ENCODE measurements at places on chromosomes 7 and 10.

GRCh38 chr7:46022397-46022796 lies 101.3 kb upstream of the IGFBP3 start:
- DNase-seq, result no peak

DNA sequence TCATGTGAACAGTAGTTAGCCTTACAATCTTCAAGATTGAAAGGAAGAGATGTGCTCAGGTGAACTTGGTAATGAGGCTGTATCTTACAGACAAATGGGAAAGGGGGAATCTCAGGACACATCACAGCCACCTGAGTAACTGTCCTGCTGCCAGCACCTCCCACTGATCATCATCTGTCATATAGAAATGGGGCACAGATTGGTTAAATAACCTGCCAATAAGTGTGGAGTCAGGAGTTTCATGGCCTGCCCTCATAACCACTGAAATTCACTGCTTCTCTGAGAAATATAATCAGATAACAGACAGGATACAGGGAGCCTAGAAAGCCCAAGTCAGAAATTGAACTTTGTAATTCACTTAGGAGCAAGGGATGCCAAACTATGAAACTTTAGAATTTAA lies 64.9 kb upstream of the TAS2R16 start:
- DNase-seq, result no peak

GRCh38 chr10:124158592-124158991 lies 65.2 kb upstream of the CHST15 start:
- no peak for DNase-seq

GRCh38 chr7:140214075-140214684 lies 37.4 kb upstream of the KDM7A start:
- DNase-seq, result peak; percentile 79

DNA sequence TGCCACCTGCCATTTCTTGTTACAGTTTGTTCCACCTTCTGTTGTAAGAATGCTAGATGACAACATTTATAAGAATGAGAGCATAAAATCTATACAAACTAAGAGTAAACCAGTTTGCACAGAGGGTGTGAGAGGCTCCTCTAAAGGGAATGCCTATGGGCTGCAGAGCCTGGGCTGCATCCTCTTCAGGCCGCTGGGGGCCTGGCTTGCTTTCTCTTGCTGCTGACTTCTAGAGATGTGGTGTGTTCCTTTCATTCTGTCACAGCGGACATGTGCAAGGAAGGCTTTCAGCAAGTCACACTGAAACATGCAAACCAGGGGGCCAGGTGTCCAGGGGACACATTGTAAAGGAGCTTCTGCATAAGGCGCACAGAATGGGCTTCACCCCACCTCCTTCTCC lies 7.1 kb upstream of the ATP6V1F start:
- DNase-seq, result peak; percentile 44

- peak; percentile 84 for DNase-seq
Measured at GRCh38 chr7:2873686-2874551, 29.8 kb upstream of the GNA12 start.

- DNase-seq, result no peak
Measured at GRCh38 chr10:28155726-28156125, 147.1 kb downstream of the MPP7 start.

DNA sequence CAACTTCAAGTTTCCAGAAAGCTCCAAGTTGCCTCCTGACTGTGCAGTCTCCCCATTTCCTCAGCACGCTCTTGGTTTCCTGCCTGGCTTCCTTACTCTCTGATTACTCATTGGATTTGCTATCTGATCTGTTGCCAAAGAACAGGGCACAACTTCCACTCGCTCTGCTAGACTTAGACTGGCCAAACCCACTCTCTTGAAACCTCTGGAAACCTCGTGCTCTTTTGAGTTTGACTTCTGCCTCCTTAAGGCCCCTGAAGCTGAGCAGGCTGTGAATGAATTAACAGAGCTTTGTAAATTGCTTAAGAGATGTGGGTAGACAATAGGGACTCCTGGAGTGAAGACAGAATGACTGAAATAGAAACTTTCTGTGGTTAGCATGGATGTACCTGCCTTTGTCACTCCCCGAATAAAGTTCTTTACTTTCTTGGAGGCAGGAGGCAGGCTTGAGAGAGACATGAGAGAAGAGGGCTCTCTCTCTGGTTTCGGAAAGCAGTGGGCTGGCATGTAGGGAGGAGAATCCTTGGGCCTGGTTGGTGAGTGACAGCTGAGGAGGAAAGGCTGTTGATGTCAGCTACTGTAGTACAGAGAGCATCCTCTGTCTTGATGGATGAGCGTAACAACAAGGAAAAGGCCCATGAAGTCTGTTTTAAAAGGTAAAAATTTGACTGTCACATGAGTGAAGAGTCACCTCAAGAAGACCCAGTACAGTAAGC lies 70.8 kb downstream of the CHN2 start:
- DNase-seq, result no peak

DNA sequence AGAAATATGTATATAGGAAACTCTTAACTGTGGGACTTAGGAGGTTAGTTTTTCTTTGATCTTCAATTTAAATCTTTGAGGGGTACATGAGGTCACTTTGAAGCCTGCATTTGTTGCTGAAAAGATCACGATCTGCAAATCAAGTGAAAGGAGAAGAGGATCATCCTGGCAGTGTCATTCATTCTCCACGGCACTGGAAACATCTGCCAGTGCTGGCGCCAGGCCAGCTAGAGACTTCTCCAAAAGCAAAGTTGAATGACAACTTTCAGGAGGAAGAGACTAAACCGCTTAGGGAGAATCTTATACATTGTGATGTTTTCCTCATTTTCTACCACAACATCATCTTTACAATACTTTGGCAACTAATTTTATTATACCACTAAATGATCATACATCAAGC lies 42.5 kb downstream of the MRC1 start:
- DNase-seq, result no peak

DNA sequence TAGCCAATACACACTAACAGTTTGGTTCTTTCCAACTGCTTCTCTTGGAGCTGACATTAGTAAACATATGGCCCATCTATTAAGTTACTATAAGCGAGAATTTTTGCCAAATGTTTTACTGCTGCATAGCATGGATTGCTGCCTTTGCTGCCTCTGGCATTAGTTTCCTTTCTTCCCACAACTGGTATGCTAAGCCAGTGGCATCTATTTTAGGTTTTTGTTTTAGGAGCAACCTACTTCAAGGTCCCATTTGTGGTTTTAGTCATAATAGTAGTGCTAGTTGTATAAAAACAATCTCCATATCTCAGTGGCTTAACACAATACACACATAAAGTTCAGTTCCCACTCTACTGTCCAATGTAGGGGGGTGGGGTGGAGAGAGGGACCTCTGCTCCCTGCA lies 25.9 kb upstream of the PANK1 start:
- DNase-seq, result no peak

DNA sequence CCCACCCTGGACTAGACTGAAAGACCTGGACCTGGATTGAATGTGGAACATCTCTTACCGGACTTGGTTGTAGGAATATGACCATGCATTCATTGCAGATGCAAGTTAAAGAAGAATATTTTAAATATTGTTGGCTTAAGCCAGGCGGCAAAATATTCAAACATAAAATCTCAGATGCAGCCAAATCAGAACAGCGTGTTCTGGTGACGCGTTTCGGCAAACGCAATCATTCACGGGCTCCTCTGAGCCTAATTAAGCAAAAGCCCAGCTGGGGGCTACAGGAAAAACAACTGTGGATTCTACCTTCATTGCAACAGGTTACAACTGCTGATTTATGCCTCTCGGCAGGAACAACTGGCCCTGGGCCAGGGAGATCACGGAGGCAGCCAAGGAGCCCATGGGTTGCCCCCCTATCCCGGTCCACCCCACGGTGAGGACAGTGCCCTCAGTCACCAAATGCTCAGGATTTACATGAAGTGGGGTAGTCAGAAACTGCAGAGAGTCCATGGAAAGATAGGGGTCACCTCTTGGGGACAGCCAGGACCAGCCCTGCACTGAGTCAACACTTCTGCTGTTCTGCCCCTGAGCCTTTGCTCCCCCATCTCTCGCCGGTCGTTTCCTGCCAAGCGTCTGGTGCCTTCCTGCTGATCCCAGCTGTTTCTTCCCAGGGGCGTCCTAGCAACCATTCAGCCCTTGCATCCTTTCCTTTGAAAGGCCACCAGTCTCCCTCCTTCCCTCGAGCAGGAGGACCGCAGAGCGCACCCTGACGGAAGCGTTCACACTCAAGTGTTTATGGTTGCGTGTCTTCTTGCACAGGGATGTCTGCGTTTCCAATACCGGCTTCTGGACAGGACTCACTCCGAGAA lies 64.4 kb upstream of the SFMBT2 start:
- no peak for DNase-seq
